ENCODE measurements at places on chromosomes 5 and 9. TPM values are rescaled to one million over a fixed set of nuclear protein-coding genes. Genes with fewer than 3 reads are reported as not detected.

FBXL7 gene
- total RNA-seq = 6.8 TPM

CMBL gene
- total RNA-seq = 3.4 TPM

COL27A1 gene
- 4.5 TPM for total RNA-seq

CBY3 gene
- not detected for total RNA-seq

TAS2R1 gene
- not detected for total RNA-seq

CCDC192 gene
- not detected for total RNA-seq

LCN10 gene
- not detected for total RNA-seq

SLIT3 gene
- 0.34 TPM for total RNA-seq

ZDHHC11 gene
- total RNA-seq = 0.34 TPM

SLC36A2 gene
- not detected for total RNA-seq

GAPT gene
- not detected for total RNA-seq

GGTA1 gene
- not detected for total RNA-seq

IFNA13 gene
- not detected for total RNA-seq

CNTNAP3 gene
- total RNA-seq = 2.9 TPM

PCDHB11 gene
- under 0.01 TPM for total RNA-seq

C7 gene
- 3.0 TPM for total RNA-seq

PTRH1 gene
- total RNA-seq = 28.9 TPM

SVEP1 gene
- 5.5 TPM for total RNA-seq

IFNA21 gene
- not detected for total RNA-seq

SYNPO gene
- 1.3 TPM for total RNA-seq

CKMT2 gene
- 1.0 TPM for total RNA-seq

ACER2 gene
- total RNA-seq = 0.84 TPM

LRRC14B gene
- not detected for total RNA-seq

TJP2 gene
- total RNA-seq = 70.9 TPM

ANXA2R gene
- 1.6 TPM for total RNA-seq

NR5A1 gene
- not detected for total RNA-seq

ASS1 gene
- total RNA-seq = 23.5 TPM

PIP5KL1 gene
- total RNA-seq = 2.1 TPM

IL3 gene
- not detected for total RNA-seq

IL5 gene
- total RNA-seq = not detected

NSG2 gene
- not detected for total RNA-seq

Measured in bronchus fibroblast of lung (primary cell).